M059J (cell line): ENCODE measurements at places on chromosomes 1 and 21.

- DNase-seq, result no peak
Measured at GRCh38 chr21:36946949-36947356, 19.5 kb downstream of the HLCS start.

- no peak for DNase-seq
Measured at GRCh38 chr1:216270086-216270773, 153.0 kb downstream of the USH2A start.

DNA sequence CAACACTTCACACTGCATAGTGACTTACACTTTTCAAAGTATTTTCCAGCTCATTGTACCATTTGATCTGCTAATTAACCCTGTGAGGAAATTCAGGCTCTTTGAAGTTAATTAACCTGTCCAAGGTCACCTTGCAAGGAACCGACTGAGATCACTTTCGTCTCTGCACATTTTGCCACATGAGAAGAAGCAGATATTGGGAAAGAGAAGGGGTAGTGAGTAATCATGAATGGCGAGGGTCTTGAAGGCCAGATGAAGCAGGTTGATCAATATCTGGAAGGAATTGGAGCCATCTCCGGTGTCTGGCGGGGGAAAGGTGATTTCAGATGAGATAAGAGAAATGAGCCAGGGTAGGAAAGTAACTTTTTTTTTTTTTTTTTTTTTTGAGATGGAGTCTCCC is 3.4 kb downstream of the APOA2 start:
- DNase-seq, result no peak

DNA sequence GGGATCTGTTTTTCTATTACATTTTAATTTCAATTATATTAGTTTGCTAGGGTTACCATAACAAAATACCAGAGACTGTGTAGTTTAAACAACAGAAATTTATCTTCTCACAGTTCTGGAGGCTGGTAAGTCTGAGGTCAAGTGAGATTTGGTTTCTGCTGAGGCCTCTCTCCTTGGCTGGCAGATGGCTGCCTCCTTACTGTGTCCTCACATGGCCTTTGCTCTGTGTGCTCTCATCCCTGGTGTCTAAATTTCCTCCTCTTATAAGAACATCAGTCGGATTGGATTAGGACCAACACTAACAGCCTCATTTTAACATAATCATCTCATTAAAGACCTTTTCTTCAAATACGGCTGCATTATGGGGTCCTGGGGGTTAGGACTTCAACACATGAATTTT is 195.2 kb upstream of the CHODL start:
- DNase-seq, result no peak

DNA sequence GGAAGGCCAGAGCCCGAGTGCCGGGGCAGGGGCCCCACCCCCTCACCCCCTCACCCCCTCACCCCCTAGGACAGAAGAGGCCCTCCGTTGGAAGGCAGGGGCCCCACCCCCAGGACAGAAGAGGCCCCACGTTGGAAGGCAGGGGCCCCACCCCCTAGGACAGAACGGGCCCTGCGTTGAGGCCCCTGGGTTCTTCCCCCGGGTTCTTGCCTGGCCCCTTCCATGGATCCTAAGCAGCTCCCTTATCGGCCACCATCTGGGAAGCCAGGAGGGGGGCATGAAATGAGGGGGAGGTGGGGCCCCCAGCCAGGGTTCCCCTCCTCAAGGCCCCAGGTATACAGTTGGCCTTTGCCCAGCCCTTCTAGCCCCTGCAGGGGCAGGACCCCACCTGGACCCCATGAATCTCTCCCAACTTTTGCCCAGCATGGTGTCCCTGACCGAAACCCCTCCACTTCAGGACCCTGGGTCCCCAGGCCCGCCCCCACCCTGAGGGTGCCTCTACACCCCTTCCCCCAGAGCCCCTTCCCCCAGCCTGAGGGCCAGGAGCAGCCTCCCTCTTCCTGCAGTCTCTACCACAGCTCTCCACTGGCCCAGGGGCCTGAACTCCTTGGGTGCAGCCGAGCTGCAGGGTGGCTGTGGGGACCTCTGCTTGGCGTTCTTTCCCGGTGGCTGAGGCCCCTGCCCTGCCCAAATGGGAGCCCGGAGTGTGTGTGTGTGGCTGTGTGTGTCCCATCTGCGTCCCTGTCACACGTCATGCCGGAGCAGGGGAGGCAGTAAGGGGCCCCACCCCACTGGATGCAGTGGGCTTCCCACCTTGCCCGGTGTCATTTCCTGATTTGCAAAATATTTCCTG is 4.3 kb upstream of the VWA1 start:
- DNase-seq, result no peak

DNA sequence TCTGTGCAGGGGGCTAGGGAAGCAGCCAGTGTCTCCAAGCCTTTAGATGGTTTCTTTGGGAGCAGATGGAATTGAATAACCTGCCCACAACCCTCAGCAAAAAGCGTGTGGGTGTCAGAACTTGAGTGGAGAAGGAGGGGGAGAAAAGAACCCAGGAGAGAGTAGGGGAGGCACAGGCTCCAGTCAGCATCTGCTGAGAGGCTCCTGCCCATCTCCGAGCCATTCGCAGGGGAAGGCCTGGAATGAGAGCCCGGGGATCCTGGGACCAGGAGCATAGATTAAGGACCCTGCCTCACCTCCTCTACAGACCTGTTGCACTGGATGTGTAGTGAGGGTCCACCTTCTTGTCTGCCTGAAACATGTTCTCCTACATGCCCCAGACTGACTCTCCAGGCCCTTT is 16.3 kb downstream of the TMEM81 start:
- DNase-seq, result no peak

GRCh38 chr1:228825840-228826484 is 90.7 kb downstream of the RHOU start:
- no peak for DNase-seq

DNA sequence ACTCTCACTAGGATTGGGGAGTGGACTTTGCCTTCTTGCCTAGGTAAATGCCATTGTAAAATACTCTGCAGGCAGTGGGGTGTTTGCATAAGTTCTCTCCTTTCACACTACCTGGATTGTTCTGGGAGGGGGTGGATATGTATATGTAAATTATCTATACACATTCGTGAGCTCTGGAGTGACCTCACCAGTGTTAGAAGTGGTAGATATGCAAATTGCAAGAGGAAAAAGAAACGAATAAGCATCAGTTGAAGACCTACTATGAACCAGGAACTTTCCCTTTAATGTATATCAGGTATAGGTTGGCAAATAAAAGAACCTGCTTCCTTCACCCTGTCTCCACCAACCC is 1.5 kb upstream of the ARHGEF11 start:
- no peak for DNase-seq
